IPS DF 6.9 (cell line): ENCODE measurements at places on chromosomes 6 and 20.

DNA sequence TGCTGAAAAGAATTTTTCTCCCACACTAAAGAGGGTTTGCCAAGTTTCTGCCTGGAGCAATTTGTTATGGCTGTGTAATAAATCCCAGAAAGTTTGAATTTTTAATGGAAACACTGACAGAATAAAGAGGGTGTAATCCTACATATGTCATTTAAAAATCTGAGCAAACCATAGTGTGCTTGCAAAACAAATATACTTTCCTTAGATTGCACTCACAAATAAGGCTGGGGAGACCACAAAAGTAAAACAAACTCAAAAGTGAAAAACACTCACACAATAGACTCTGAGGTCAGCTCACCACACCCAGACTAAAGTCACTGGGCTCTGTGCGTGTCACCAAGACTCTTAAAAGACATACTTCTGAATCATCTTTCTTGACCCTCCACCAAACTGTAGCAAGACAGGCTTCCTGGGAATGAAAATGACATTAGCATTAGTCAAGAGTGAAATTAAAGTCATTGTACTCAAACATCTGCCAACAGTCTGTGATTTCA, 4.8 kb upstream of the ATXN1 start:
- no peak for DNase-seq

DNA sequence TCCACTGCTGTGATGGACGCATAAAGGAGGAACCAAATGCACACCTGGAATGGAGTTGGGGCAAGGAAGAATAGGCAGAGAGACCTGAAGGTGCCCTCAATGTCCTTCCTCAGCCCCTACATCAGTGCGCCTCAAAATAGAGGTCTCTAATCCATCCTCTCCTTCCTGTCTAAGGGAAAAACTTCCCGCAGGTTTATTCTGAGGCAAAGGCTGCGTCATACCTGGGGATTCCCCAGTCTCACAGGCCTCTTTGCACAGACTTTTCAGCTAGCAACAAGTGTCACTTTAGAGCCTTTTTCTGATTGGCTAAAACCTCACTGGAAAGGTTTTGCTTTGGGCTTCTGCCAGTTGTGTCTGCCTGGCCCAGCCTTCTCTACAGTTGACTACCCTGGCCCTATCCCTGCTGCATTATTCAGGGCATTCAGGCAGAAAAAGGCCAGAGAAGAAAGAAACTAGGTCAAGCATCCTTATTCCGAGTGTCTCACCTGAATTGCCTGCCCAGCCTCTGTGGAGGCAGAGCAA, 1.8 kb upstream of the HLA-DQB1 start:
- DNase-seq, result no peak

GRCh38 chr20:35264755-35265154, 13.2 kb downstream of the MMP24OS start:
- no peak for DNase-seq

DNA sequence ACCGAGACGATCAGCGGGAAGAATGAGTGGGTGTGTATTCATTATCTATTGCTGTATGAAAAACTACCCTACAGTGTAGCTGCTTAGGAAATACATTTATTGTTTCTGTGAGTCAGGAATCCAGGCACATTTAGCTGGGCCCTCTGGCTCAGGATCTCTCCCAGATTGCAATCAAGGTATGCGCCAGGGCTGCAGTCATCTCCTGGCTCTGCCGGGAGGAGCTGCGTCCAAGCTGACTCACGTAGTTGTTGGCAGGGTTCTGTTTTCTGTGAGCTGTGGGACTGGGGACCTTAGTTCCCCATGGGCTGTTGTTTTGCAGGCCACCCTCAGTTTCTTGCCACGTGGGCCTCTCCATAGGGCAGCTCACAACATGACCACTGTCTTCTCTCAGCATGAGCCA, 68.2 kb upstream of the FUCA2 start:
- DNase-seq, result no peak

- no peak for DNase-seq
These were observed 312.3 kb downstream of the KIF16B start for GRCh38 chr20:16260911-16261310.

- no peak for DNase-seq
These were observed 321.3 kb upstream of the SPTLC3 start for GRCh38 chr20:12687476-12687875.

- DNase-seq, result no peak
These were observed 126.9 kb upstream of the BMP5 start for GRCh38 chr6:56002336-56002735.

DNA sequence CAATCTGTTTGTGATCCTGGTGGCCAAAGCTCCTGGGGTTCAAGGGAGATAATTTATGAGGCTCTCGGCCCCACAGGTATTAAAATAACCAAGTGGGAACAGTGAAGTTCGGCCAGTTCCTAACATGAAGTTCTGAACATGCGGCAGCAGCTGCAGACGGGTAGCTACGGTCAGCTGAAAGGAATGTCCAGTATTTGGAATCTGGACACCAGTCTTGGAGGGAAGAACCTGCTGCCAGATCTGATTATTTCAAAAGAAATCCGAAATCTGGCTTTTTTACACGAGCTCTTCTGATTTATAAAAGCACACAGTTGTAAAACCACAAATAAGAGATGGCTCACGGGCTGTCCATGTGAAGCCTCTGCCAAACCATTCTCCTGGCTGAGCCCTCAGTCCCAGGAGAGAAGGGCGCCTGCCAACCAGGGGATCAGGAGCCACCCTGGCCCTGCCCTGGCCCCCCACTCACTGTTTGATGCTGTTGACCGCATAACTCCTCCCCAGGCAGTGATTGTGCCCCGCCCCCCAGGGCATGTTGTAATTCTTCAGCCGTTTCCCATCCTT, 28.2 kb upstream of the KCNB1 start:
- DNase-seq, result no peak

DNA sequence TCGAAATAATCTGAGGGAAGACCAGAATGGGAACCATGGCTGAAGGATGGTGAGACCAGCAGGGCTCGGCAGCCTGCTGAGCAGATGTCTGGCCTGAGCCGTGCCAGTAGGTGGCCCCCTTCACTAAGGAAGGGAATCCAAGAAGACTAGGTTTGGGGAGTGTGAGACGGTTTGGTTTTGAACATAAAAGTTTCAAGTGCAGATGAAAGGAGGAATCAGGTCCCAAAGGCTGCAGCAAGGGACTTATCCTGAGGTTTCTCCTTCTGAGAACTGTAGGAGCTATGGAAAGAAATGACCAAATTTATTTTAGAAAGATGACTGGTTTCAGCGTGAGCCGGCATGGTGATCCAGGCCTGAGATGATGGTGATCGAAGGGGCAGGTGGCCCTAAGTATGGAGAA, 4.6 kb upstream of the OSER1 start:
- DNase-seq, result no peak

DNA sequence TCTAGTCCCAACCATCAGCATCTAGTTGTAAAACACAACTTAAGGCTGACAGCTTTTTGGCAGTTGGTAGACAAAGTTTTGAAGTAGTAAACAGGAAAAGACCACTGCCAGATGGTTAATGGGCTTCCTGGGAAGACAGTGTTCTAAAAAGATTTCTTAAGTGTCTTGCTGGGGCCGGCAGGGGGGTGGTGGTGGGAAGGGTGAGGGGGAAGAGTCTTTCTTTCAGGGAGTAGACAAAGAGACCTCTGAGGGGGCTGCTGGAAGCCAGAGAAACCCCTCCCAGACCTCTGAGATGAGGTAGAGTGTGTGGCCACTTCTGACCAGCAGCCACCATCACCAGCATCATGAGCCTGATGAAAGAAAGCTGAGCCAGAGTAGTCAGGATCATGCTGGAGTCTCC, 784.9 kb downstream of the TENT5A start:
- DNase-seq, result no peak

GRCh38 chr6:143673669-143674068, 4.1 kb upstream of the PHACTR2 start:
- DNase-seq, result no peak

- DNase-seq, result no peak
These were observed 25.9 kb upstream of the GTSF1L start for GRCh38 chr20:43752561-43753301.

GRCh38 chr6:44217332-44218143, 812 bp downstream of the MYMX start:
- DNase-seq, result no peak

DNA sequence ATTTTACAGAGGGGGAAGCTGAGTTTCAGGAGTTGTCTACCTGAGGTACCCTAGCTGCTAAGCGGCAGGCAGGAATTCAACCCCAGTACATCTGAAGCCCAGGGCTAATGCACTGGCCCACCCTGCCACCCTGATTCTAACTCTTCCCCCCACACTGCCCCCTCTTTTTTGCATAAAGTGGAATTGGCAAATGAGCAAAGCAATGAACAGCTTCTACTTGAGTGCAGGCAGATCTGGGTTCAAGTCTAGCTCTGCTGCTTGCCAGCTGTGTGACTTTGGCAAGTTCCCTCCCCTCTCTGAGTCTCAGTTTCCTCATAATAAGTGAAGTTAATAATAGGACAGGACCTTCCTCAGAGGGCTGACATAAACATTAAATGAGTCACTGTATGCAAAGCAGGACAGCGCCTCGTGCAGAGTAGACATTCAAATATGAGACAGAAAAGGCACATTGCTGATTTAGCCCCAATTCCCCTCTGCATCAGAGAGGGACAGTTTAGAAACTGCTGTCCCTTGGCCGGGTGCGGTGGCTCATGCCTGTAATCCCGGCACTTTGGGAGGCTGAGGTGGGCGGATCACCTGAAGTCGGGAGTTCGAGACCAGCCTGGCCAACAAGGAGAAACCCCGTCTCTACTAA, 4.7 kb downstream of the ADA start:
- no peak for DNase-seq

DNA sequence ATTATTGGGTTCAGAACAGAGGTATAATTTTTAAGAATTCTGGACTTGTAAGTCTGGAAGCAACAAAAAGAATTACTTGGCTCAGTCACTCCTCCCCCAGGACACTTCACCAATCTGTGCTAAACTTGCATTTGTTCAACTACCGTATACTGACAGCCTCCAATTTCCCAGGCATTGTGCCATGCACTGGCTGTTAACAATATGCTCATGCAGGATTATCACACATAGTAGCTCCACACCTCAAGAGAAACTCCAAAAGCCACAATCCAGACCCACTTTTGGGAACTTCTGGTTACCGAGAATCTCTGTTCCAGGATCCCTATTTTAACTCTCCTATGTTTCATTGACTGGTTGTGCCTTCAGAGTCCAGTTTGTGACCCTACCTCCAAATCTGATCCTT, 7.7 kb downstream of the ADGRF1 start:
- DNase-seq, result no peak

DNA sequence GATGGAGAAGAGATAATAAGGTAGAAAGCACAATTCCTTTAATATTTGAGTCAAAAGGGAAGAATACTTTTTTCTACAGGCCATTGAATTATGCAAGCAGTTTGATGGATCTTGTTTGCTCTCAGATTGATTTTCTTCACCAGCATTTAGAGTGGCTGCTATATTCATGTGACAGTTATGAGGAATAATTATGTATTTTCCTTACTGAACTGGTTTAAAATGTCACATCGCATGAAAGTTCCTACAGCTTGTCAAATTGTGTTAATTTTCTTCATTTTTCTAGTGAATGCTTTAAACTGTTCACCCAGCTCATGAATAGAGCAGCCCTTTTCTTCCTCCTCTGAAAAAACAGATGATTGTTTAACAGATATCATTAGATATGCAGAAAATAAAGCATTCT, 37.4 kb upstream of the TPD52L1 start:
- no peak for DNase-seq

DNA sequence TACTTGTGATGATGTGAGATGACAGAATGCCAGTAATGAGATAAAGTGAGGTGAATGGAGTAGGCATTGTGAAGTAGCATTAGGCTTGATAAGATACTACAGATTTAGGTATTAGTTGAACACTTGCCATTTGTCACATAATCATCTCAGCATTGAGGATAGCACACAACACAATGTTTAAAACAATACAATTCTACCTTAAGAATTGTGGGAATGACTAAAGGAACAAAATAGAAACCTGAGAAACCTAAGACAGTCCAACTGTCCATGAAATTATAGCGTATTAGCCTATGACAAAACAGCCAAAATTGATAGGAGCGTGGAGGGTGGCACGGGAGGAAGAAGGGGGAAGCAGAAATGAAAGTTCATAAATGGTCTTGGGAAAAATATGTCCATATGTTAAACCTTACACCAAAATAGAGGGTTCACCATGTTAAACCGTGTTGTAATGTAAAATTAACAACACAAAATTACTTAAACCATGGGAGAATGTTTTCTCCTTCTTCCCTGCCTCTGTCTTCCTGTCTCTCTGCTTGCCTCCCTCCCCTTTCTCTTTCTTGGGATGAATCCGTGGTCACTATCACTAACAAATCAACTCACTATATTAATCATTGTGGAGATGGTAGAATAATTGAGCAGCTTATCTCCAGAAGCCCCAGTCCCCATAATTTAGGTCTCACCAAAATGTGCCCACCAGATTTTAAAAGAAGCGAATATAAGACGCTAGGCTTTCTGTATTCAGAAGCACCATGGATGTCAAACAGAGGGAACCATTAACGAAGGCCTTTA, 33.0 kb upstream of the HFE start:
- DNase-seq, result no peak

GRCh38 chr6:63496361-63496804, 75.9 kb upstream of the LOC128125822 start:
- no peak for DNase-seq

DNA sequence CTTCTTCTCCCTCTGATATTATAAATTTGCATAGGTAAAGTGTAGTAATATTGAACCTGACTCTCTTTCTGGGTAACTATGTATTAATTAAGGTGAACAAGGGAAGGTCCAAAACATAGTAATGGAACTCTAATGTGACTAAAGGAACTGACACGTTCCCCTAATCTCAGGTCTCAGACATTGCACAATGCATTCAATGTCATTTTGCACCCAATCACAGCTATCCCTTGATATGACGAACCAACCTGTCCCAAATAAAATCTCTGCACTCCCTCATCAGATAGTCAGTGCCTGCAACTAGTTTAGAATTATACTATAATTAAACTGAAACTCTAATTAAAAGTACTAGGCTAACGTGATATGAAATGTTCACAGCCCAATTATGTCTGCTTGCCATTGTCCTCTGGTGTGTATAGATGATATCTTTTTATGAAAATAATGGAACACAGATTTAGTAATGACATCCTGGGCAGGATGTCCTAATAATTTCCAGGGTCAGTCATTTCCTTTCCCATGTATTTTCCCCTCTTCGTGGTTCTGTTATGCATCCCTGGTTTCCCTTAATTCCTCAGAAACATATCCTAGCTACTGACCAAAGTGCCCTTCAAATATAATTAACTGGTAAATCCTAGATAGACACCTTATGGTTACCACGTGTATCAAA, 36.8 kb downstream of the PTPRK start:
- no peak for DNase-seq
